ENCODE measurements at places on chromosomes 3 and 15.
A peak's percentile ranks its signal among the peaks of the same experiment; 100 is the strongest.

DNA sequence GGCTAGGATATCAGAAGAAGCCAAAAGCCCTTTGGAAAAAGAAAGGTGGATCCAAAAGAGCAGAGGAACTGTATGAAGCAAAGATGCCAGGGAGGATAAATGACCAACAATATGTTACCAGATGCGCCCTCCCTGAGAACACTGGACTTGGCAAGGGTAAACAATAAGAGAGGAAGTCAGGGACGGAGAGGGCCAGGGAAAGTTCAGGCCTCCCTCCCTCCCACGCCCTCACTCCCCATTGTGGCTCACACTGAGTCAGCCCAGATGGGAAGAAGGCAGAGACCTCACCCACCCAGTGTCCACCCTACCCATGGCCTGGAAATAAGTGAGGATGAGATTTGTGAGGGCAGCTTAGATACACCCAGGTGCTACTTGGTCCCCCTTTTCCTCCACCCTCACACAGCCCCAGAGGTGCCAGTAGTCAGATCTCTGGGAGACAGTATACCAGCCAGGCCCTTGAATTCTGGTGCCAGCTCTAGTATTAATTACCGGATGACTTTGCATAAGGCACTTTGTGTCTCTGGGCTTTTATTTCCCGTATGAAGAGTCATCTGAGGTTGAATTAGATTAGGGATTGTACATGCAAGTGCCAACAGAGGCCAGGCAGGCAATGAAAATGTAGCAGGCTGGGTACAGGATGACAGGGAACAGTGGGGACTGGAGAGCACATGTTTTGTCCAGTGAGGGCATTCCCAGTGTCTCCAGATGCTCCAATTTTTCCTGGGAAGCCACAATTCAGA is 35.1 kb upstream of the FRMD4B start:
- DNase-seq, result no peak

- DNase-seq, result no peak
Measured at GRCh38 chr15:88568589-88568988, 22.1 kb upstream of the DET1 start.

GRCh38 chr3:26091626-26092025 is 301.7 kb downstream of the OXSM start:
- no peak for DNase-seq

DNA sequence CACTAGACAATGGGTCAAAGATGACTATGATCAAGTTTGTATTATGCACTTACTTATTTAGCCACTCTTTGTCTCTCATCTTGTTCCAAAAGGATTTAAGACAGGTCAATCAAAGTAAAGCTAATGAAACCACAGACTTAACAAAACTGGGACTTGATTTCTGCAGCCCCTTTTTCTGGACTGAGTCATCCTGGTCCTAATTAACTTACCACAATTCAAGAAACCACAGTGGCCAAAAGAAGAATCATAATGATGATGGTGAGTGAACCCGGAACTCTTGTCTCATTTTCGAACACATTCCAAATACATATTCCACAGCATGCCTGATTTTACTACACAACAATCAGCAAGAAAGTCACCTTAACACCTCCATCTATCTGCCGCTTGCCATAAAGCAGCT is 1333.0 kb downstream of the ROBO1 start:
- DNase-seq, result no peak

- DNase-seq, result no peak
Measured at GRCh38 chr3:45777746-45778386, 18.5 kb downstream of the SLC6A20 start.

GRCh38 chr15:85825118-85825517 is 30.4 kb upstream of the KLHL25 start:
- DNase-seq, result no peak

DNA sequence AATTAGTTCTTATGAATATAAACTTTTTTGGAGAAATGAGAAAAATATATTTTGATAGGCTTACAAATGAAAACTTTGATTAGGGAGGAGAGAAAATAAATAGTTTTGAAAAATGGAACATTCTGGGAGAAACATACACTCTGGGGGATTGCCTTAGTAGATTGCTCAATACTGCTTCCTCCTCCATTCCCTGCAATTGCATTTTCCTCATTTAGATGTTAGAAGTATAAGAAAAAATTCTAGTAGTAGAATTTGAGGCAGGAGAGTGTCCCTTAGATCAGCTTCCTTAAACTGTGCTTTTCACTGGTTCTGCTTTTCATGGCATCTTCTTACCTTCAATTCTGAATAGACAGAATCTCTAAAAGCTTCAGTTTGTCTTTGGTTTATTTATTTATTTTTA is 46.2 kb upstream of the CTDSPL2 start:
- no peak for DNase-seq

- DNase-seq, result peak; percentile 45
Measured at GRCh38 chr3:189233225-189233858, 61.6 kb downstream of the TPRG1 start.

GRCh38 chr15:79136434-79137046 is 46.0 kb upstream of the RASGRF1 start:
- no peak for DNase-seq

- no peak for DNase-seq
Measured at GRCh38 chr3:130529486-130530215, 12.7 kb downstream of the COL6A6 start.

DNA sequence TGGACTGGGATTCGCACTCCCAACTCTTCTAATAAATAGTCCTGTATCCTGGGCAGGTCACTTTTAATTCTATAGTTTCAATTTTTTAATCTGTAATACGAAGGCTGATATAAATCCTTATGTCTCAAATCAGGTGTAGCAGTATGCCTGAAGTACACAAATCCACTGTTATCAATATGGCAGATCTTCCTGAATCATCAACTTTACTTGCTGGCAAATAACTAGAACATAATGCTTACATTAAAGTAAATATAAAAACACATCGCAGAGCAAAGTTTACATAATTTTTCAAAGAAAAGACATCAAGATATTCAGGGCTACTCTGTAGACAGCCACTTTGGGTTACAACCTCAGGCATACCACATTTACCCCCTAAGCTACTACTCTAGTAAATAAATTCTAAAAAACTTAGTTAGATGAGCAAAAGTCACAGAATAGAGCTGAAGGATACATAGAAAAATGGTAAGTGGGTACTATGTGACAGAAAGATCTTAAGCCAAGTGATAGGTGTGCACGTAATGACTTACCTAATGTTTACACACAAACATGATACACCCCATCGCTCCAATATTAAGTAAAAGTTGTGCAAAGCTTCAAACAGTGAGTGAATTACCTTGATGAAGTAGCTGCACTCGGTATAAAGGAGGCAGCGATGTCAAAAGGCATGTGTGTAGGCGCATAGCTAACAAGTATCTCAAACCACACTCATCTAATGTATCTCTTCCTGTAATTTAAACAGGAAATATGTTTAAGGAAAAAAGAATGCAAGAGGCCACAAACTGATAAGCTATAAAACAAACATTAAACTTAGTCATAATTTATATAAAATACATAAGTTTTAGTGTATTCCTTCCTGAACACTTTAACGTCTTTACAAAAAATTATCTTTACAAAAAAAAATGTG is 127.9 kb downstream of the DMXL2 start:
- DNase-seq, result no peak

DNA sequence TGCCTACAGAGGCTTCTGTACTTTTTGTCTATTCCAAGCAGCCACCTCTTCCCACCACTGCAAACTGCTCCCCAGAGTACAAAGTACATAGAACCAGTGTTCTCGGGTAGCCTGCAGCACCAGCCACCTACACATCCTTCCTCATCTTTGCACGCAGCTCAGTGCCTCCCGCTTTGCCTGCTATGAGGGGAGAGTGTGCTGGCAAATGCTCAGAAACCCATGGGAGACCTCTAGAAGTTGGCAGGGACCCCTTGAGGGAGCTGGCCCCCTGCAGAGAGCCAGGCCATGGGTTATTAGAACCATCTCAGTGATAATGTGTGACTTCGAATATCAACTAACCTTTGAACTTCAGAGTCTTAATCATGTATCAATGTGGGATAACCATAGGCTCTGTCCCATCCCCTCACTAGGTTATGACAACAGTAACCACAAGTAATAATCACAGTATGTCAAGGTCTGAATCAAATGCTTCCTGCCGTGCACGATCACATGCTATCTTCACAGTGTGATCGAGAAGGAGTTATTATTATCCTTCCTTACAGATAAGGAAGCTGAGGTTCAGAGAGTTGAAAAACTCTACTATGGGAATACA is 22.8 kb upstream of the SMAD3 start:
- no peak for DNase-seq
